ENCODE measurements at places on chromosomes 2 and 18. TPM values are rescaled to one million over a fixed set of nuclear protein-coding genes. Genes with fewer than 3 reads are reported as not detected.

DNA sequence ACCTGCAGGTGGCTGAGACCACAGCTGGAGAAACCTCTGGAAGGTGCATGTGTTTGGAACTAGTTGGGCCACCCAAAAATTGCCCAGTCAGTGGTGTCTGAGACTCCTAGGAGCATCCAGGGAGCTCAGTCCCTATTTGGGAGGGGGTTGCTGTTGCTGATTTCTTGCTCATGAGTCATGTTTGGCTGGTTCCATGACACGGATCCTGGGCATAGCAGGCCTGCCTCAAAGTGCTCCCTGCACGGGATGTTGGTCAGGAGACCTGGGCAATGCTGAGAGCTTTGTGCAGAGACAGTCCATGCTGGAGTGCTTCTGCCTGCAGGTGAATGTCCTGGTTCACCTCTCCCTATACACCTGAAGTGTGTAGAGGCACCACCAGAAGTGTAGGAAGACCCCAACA, 194.2 kb downstream of the GLI2 start:
- DNase-seq: no peak

DNA sequence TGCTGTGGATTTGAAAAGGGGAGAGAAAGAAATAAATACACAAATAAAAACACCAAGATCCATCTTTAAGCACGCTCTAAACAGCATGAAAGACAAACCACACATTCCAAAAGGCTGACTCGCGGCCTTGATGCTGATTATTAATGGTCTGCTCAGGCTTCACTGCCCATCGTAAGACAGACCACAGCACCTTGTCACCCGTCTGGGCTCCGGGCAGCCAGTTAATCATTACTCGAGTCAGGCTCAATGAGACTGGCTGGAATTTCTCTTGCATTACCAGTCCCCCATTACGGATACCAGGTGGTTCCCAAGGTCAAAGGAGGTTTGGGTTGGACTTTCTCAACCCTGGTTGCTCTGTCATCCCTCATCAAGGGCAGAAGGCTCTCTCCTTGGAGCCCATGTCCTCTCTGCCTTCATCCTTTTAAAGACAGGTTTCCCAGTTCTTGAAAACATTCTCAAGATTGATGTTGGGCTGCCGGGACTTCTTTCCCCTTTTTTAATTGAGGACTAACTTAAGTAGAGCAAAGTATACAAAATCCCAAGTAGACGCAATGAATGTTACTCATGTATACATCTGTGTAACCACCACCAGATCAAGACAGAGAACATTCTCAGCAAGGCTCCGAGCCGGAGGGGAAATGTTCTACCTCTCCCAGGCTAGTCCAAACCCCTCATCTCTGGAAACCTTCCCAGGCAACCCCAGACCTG, 8.1 kb downstream of the SMAD7 start:
- DNase-seq: peak; percentile 75

DNA sequence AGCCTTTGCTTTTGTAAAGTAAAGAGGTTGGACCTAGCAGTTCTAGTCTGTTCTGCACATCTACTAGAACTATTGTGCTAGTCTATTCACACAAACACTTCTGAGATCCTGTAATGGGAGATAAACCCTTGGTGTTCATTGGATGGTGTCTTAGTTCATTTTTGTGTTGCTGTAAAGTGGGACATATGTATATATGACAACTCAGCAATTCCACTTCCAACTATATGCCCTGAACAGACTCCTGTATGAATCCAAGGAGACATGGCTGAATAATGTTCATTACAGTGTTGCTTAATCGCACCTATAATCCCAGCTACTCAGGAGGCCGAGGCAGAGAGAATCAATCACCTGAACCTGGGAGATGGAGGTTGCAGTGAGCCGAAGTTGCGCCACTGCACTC, 23.3 kb downstream of the HK2 start:
- no peak for DNase-seq

GRCh38 chr2:26570083-26570430, 71.1 kb downstream of the CIB4 start:
- DNase-seq: no peak

GRCh38 chr2:111168528-111169239, 48.0 kb downstream of the BCL2L11 start:
- DNase-seq: no peak

DNA sequence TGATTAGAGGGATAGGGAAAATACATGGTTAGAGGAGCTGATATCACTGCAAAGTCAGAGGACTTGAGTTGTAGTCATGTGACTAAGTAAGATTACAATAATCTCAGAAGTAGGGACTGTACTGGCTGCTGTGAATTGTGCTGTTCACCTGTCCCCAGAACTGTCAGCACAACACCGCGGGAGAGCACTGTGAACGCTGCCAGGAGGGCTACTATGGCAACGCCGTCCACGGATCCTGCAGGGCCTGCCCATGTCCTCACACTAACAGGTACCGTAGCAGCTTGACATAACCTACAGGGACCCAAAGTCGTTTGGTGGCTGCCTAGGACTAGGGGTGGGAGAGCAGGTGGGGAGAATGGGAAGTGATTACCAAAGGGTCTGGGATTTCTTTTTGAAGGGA, 132.8 kb upstream of the TTC39C start:
- DNase-seq: no peak

- DNase-seq: no peak
These were observed 177.1 kb upstream of the HAAO start for GRCh38 chr2:42969231-42970150.

DNA sequence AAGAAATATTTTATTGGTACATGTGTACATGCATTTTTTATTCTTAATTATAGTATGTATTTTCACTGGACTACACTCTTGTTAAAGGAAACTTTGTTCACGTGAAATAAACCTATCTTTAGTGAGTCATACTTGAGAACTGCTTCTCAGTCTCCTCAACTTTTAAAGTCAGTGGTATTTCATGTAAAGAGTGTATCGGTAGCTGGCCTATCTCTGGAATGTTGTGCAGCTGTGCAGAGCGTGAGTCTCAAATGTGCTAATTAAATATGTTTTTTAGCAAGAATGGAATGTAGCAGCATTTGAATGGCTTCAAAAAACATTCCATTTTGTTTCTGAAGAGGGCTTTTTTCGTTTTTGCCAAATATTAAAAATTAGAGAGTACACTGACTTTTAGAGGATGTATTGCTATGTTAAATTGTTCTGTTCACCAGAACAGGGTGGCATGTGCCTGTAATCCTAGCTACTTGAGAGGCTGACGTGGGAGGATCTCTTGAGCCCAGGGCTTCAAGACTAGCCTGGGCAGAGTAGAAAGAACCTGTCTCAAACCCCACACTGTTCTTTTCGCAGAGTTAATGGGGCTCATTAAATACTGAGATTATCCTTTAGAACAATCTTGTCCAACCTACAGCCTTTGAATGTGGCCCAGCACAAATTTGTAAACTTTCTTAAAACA, 14.3 kb downstream of the SPTBN1 start:
- DNase-seq: no peak

DNA sequence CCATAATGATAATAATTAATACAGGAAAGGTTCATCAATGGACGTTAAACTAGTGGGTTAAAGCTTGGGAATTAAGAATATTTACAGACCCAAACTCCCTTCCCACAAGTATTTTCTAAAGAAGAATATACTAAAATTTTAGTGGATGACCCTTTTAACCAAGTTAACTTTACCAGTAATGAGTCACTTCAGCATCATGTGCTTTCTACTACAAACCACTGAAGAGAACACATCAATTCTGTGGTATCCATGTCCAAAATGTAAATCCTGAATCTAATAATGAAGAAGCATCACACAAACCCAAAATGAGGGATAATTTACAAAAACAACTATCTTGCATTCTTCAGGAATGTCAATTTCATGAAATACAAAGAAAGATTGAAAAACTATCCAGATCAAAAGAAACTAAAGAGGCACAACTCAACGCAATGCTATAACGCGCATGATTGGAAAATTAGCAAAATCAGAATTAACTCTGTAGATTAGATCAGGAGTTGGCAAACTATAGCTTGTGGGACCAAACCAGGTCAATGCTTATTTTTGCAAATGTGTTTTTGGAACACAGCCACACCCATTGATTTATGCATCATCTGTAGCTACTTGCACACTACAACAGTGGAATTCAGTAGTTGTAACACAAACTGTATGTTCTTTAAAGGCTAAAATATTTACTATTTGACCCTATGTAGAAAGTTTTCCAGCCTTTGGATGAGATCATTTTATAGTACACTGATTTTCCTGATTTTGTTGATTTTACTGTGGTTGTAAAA, 27.5 kb downstream of the COPS8 start:
- DNase-seq: no peak

The SCN7A gene
- total RNA-seq: 0.73 TPM

The SLC30A3 gene
- not detected for total RNA-seq

The LYG2 gene
- total RNA-seq: not detected

The BCL2L11 gene
- 9.1 TPM for total RNA-seq

The KRTCAP3 gene
- total RNA-seq: 7.1 TPM

The POTEI gene
- not detected for total RNA-seq

The FN1 gene
- total RNA-seq: 1,295 TPM

The RAB6C gene
- total RNA-seq: not detected

The KCTD1 gene
- total RNA-seq: 5.0 TPM
